CD4-positive, alpha-beta T cell treated with Interleukin-17A for 4 hours (primary cell): ENCODE measurements at places on chromosomes 3 and 15.

- no peak for DNase-seq
These were observed 1134.1 kb downstream of the EPHA3 start for GRCh38 chr3:90241481-90241880.

DNA sequence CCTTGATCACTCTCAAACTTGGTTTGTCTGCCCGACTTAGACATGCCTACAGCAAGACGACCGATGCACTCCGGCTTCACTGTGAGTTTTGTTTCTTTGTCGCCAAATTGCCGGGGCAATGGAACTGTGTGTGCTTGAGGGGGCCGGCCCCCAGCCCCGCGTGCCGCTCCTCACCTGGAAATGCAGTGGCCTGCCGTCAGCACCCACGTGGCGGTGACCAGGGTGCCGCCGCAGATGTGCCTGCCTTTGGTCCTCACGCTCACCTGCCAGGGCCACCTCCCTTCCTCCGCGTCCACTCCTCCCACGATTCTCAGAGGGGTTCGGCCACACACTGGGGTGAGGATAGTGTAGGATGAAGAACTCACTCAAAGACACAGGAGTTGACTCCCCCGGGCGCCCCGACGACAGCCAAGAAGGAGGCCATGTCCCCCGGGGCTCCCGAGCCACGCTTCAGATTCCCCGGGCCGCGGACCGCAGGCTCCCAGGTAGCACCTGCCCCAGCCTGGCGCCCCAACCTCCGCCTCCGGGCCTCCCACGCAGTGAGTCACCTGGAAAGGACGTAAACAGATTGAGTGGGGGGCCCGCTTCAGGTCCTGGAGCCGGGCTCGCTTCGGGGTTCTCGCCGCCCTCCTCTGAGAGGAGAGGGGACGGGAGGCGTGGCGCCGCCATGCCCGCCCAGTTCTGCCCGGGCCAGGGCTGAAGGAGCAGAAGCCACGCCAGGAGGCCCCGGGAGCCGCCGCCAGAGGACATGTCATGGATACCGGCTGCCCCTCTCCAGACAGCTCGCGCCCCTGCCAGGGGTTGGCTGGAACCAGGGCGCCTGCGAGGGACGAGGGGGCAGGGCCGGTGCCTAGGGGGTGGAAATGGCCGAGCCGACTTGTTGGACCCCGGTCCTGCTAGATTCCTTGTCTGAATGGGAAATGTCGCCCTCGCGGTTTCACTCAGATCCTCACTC lies 29.6 kb downstream of the MYL3 start:
- DNase-seq: no peak

DNA sequence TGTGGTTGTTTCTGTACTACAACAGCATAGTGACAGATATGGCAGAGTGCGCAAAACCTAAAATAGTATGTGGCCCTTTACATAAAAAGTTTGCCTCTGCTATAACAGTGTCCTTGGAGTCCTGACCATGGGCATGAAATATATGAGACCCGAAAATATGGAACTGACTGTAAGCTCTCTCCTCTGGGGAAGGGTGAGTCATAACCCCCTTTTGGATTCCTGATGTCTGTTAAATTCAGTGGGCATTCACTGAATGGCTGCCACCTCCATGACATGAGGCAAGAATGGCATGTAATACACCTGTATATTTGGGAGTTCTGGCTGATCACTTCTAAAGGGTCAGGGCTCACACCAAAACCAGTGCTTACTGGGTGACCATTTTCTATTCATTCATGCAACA lies 6.1 kb downstream of the TBC1D2B start:
- no peak for DNase-seq

- no peak for DNase-seq
These were observed 56.4 kb upstream of the LIMD1 start for GRCh38 chr3:45537970-45538640.

GRCh38 chr3:61927332-61927731 lies 366.0 kb downstream of the PTPRG start:
- DNase-seq: no peak

- no peak for DNase-seq
These were observed 187.7 kb downstream of the SATB1 start for GRCh38 chr3:18237251-18238005.

- DNase-seq: no peak
These were observed 12.9 kb downstream of the CRABP1 start for GRCh38 chr15:78353093-78353492.

DNA sequence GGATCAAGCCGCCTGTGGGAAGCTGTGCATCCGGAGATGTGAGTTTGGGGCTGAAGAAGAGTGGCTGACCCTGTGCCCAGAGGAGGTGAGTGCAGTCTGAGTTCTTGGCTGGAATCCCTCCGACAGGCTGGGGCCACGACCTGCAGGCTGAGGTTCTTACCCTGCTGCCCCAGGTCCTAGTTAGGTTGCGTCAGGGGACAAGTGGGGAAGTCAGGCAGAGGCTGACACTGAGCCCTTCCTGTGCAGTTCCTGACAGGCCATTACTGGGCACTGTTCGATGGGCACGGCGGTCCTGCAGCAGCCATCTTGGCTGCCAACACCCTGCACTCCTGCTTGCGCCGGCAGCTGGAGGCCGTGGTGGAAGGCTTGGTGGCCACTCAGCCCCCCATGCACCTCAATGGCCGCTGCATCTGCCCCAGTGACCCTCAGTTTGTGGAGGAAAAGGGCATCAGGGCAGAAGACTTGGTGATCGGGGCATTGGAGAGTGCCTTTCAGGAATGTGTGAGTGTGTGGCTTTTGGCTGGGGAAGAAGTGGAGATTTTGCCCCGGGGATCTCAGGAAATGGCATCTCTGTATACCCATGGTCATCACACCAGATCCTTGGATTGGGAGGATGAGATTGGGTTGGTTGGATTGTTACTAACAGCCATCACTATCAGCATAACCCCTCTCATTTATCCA lies 1.3 kb downstream of the PPM1M start:
- DNase-seq: peak; percentile 24

DNA sequence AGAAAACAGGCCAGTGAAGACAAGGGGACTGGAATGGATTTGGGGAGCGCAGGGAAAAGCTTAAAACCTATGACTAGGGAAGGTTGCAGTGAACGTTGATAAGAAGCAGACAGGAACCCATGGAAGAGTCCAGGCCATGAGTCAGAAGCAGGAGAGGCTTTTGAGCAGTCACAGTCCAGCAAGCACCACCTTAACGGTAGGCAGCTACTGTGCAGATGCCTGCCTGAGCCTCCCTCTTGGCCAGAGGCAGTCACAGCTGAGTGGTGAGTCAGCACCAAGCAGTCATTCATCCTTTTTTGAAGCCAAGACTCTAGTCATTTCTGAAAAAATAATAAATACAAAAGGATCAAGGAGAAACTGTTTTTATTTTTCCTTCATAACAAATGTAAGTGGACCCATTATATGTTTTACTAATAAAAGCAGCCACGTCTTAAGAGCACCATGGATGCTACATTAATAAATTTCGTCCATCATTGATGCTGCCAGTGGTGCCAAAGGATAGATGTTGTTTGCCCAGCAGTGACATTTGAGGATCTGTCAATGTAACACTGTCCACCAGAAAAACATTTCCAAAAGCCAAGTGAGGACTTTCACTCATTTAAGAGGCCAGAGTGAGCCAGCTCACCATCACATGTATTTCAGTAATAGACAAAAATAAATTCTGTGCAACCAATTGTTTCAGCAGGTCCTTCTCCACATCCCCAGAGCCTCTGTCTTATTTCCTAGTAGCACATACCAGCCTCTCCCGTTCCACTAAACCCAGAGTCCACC lies 42.1 kb upstream of the ACTC1 start:
- no peak for DNase-seq

- DNase-seq: no peak
These were observed 3.9 kb downstream of the XPC start for GRCh38 chr3:14174483-14174882.

- DNase-seq: no peak
These were observed 443.1 kb upstream of the THRB start for GRCh38 chr3:24937780-24938179.

GRCh38 chr3:114498539-114499370 lies 204.9 kb downstream of the TIGIT start:
- no peak for DNase-seq

- DNase-seq: no peak
These were observed 1.4 kb downstream of the ARL14 start for GRCh38 chr3:160678292-160678842.

DNA sequence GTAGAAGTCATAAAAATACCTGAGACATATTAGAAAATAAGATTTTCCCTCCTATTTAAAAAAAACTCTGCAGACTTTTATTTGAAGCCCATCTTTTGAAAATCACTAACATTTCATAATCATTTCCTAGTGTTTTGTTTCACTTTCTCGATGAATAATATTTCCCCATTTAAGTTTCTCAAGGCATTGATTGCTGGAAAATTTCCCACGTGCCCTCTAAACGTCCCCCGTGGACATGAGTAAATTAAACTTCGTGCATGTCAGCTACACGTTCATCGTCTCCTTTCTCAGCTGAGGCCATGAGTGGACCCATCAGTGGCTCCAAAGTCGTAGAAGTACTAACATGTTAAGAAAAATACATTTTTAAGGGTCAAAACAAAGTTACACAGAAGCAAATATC lies 2.0 kb upstream of the TM2D3 start:
- DNase-seq: no peak
